CD4-positive, alpha-beta T cell treated with Interferon gamma for 1 hour (primary cell): ENCODE measurements at places on chromosomes 3 and 15.
A peak's percentile ranks its signal among the peaks of the same experiment; 100 is the strongest.

DNA sequence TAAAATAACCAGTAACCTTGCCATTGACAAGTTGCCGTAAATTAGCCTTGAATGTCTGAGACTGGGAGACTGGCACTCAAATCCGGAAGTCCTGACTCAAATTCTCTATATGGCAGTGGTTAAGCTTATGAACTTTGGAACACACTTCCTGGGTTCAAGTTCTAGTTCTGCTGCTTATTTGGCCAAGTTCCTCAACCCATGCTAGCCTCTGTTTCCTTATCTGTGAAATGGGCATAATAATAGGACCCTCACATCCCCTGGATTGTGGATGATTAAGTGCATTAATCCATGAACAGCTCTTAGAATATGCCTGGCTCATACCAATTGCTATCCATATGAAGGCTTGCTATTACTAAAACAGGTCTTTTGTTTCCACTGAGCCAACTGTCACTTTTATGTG is 311.5 kb downstream of the EDEM1 start:
- no peak for DNase-seq

GRCh38 chr15:40252438-40253166 is 13.7 kb downstream of the PAK6 start:
- DNase-seq: no peak

- DNase-seq: no peak
Measured at GRCh38 chr15:72033285-72033684, 84.7 kb downstream of the MYO9A start.

DNA sequence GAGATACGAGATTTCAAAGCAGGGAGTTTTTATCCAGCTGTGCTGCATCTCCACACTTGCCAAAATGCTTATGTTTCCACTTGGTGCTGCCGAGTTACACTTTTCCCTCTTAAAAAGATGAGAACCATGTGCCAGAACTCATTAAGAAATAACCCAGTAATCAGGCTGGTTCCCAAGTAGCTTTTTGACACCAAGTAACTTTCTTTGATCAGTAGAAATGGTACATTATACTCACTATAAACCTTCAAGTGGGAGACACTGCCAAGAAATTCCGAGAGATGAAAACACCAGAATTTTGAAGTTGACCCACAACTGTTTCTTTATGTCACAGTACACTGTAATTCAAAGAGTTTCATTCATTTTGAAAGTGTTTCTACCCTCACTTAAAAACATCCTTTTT is 164.6 kb upstream of the CCDC54 start:
- no peak for DNase-seq

GRCh38 chr3:14227856-14228255 is 49.2 kb downstream of the LSM3 start:
- no peak for DNase-seq

DNA sequence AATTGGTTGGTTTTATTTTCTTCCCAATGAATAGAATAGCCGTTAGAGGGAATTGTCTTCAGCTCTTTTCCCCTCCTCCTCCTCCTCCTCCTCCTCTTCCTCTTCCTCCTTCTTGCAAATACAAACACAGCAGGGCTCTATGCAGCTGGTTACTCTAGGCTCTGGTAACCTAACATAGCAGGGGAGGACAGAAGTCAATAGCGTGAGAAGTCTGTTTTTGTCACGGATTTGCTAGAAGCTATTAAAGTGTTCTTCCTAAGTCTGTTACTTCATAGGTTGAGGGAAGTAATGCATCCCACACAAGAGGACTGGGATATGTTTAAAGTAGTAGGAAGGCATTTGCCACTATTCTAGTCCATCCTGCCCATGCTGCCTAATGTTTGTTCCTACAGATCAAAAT is 374.7 kb upstream of the TPRG1 start:
- no peak for DNase-seq

DNA sequence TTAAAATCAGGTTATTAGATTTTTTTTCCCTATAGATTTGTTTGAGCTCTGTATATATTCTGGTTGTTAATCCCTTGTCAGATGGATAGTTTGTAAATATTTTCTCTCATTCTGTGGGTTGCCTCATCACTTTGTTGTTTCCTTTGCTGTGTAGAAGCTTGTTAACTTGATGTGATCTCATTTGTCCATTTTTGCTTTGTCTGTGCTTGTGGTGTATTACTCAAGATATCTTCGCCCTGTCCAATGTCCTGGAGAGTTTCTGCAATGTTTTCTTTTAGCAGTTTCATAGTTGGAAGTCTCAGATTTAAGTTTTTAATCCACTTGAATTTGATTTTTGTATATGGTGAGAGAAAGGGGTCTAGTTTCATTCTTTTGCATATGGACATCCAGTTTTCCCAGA is 699.1 kb downstream of the NAALADL2 start:
- DNase-seq: no peak

DNA sequence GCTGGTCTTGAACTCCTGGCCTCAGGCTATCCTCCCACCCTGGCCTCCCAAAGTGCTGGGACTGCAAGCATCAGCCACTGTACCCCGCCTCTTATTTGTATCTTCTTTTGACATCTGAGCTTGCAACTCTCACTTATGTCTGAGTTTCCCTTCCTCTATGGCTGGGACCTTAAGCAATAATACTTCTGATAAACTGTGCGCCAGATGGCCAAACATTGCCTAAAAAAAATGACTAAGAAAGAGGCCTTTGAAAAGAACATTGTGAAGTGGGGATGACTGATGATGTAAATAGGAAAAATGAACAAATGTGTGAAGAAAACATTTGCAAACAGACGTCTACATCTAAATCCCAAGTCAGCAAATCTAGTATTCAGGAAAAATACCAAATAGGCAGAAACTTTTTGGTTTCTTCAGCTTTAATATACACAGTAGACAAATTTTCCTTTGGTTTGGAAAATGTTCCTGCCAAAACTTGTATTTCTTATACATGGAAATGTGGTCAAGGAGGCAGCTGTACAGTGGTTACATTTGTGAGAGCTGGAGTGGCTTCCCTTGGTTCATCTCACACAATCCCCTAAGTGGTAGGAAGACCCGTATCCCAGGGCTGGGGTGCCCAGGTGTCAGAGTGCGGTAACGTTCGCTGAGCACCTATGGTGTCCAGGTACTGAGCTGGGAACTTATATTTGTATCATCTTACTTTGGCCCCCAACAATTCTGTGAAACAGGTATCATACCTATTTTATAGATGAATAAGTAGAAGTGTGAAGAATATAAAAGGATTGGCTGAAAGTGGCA is 11.6 kb upstream of the TFRC start:
- no peak for DNase-seq

DNA sequence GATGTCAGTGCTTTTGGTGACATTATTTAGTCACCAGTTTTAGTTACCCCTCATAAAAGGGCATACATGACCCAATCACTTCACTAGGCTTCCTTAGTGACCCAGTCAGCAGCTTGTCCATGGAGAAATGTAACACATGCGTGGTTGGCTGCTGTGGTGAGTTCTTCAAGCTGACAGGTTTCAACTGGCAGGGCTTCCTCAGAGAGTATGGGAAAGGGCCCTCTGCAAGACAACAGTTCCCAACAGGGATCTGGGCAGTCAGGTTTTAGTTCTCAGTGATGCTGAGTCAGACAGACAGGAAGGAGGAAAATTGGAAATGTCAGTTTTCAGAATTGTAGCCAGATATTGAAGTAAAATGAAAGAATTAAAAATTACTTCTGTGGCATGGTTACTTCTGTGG is 282.5 kb downstream of the TBL1XR1 start:
- no peak for DNase-seq

DNA sequence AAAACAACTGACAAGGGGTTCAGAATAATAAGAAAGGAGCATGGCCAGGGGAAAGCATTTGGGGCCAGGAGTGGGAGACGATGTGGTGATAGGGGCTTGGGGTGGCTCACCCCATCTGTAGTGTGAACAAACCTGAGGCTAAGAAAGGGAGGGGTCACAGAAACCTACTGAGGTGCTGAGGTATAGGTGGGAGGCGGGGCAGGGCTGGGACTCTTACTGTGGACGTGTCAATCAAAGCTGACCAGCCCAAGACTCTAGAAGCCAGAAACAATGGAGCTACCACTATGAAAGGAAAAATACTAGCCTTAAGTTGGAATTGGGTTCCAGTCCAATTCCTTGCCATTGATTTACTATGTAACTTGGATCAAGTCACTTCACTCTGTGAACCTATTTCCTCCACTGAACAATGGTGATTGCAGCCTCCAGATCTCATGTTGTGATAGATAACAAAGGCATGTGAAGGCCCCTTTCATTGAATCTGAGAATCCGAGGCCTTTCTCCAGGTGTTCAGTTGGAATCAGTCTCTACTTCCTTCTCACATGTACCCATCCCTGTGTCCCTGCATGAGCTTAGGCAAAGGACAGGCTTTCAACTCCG is 260.9 kb upstream of the HES1 start:
- DNase-seq: no peak

GRCh38 chr3:3665961-3666640 is 133.1 kb upstream of the LRRN1 start:
- no peak for DNase-seq

DNA sequence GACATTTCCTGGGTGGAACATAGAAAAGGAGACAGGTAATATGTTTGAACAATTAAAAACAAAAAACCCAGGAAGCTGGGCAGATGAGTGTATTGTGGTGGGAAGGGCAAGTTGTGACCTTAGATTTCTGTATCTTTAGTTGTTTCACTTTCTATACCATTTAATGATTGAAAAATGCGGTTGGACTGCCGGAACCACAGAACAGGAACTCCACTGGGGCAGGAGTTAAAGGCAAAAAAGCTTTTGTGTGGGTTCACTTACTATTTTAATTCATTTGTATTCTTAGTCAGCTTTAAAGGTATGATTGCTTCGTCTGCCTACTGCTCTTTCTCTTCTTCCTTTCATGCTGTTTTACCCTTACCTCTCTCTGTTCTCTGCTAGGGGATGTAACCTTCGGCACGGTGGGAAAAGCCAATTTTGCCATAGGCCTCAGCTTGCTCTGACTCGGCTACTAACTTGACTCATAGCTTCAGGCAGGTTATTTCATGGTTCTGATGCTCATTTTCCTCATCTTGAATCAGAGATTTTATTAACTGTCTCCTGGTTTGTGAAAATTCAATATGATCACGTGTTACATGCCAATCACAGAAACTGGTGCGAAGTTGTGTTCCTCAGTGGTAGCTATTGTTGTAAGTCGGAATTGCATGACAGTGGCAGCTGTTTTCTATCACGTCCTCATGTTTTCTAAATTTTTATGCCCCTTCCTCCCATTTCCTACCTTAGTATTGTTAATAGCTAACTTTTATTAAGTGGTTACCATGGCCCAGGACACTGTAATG is 1.6 kb upstream of the MCTP2 start:
- DNase-seq: peak; percentile 39

- no peak for DNase-seq
Measured at GRCh38 chr3:64377942-64378341, 152.7 kb upstream of the PRICKLE2 start.
